ENCODE measurements at places on chromosomes 11 and 22.

- no peak for DNase-seq
Measured at GRCh38 chr11:36147491-36147890, 141.7 kb downstream of the COMMD9 start.

DNA sequence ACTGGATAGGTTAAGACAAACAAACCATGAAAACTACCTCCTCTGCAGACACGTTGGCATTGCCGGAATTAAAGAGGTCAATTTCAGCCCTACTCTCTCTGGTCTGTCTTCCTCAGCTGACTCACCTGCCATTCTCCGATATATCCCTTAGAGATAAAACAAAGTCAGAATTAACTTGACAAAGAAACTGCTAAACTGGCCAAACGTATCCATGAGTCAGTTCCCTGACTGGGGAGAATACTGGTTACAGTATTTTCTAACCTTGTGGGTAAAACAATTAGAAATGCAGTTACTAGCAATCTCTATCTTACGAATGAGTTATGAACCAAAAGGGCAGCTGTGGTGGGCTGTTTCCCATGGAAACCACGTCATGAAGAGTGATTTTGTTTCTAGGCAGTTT lies 96.2 kb downstream of the RDX start:
- DNase-seq, result no peak

DNA sequence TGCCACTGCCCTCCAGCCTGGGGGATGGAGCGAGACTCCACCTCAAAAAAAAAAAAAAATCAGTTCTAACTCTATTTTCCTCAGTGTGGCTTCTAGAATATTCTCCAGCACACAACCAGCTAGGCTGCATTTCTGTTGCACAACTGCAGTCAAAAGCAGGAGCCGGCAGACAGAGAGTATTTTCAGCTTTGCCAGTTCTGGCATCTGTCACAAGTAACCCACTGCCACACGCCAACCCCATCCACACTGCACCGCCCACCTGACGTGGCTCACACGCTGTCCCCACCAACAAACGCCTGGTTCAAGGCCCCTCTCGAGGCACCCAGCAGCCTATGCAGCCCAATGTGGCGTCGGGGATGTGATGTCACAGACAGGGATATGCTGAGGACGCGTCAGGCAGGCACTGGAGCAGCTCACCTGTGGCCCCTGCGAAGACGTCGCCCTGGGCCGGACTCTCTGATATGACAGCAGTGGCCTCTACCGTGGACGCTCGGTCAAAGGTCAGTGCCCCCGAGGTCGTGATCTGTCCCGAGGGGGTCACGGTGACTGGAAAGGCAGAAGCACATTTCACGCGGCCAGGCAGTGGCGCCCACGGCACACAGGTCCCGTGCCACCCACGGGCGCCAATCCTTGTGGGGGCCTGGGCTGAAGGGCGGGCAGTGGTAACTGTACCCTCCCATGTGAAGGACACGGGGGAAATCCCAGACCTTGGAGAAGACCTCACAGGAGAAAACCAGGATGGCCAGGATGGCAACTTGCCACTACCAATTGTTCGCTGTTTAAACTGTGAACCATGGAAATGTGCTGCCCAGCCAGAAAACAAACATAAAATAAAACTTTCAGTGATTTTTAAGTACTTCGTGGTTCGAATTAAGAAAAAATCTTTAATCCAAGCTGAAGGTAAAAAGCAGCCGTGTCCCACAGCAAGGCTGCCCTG lies 15.5 kb downstream of the DEAF1 start:
- DNase-seq, result no peak

- no peak for DNase-seq
Measured at GRCh38 chr11:67647471-67647870, 3.1 kb downstream of the ACY3 start.

DNA sequence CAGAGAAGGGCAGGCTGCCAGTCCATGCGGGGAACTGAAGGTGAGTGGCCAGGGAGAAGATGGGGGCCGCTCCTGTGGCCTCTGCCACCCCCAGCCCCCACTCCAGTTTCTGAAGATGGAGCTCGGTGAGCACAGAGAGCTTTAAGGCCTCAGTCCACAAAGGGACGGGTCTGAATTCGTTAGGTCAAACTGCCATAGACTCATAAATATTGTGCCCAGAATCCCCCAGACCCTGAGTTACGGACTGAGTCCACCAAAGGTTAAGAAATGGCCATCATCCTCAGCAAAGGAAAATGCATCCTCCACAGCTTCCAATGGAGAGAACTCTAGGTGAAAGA lies 344.2 kb downstream of the BUD13 start:
- DNase-seq, result no peak

DNA sequence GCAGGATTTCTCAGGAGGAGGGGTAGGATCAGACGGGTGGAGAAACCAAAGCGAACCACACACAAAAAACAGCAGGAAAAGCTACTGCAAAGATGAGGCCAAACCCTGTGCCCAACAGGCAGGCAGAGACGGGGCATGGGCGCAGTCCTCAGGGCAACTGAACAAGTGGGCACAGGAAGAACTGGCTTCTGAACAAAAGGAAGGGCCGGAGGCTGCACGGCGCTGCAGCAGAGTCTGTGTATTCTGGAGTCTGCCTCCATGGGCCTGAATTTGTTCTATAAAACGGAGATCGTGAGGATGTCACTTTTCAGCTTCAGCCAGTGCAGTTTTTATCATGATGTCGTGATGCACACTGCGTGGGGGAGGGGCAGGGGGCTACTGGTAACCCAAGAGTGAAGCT lies 1026.0 kb downstream of the TBC1D22A start:
- no peak for DNase-seq

- no peak for DNase-seq
Measured at GRCh38 chr22:28962042-28962554, 78.7 kb downstream of the ZNRF3 start.

GRCh38 chr11:82118946-82119345 lies 614.7 kb downstream of the FAM181B start:
- DNase-seq, result no peak

DNA sequence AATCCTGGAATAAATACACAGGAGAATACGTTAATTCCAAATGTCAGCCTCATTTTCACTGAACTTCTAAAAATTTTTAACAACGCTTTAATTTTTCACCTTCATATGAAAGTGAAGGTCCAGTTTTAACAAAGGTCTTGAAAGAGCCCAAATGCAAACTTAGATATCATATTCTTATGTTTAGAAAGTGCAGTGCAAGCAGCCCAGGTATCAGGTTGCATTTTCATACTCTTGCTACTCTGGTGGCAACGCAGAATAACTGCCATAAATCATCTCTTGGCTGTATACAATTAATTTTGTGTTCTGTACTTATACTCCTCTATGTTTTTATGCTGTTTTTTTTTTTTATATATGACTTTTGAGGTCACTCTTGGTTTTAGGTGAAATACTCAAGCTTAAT lies 496.7 kb upstream of the ARHGAP42 start:
- no peak for DNase-seq

GRCh38 chr11:131884461-131885073 lies 514.2 kb downstream of the NTM start:
- DNase-seq, result no peak

- DNase-seq, result no peak
Measured at GRCh38 chr11:108597736-108598355, 4.3 kb upstream of the EXPH5 start.

DNA sequence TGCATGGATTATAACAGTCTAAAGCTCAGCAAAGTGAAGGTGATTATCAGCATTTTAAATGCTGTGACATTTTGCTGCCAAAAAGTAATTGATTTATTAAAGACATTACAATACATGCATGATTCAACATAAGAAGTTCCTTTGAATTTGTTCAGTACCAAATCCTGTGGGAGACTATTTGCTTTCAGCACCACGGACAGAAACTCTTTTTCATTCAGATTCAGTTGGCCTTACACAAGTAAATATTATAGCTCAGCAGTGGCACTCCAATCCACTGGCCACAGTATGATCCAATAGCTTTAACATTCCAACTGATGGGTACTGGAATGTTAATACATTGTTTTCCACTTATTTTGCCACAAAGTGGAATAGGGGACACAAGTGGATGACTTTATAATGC lies 806.7 kb downstream of the NTM start:
- DNase-seq, result no peak

GRCh38 chr22:12601870-12602779 lies 2925.9 kb upstream of the OR11H1 start:
- DNase-seq, result no peak

DNA sequence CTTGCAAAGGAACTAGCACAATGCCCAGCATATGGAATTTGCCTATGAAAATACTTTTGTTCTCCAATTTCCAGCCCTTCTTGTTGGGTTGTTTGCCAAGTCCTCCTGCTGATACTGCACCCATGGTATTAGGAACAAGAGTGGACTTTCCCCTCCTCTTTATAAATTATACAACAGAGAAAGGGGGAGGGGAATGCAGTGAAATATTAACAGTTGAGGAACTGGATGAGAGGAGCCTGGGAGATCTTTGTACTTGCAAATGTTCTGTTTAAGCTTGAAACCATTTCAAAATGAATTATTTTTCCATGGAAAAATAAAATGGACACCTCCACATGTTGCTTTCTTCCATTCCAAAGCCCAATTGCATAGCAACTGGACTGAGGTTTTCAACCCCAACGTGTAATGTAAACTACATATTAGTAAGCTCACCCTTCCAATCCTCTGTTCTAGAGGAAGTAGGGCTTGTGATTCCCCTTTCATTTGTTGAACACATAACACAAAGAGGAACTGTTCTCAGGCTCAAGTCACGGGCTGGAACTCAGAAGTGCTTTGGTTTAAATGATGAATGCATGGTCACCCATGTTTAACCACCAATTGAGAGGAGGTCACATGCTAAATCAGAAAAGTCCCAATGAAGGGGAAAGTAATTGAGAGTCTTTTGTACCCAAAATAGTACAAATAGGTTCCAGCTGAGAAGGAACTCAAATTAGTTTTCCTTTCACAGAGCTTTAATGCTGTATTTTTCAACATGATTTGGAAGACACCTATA lies 66.2 kb upstream of the ZC3H12C start:
- DNase-seq, result peak; percentile 3

GRCh38 chr11:75371949-75372876 lies 20.8 kb upstream of the ARRB1 start:
- no peak for DNase-seq

DNA sequence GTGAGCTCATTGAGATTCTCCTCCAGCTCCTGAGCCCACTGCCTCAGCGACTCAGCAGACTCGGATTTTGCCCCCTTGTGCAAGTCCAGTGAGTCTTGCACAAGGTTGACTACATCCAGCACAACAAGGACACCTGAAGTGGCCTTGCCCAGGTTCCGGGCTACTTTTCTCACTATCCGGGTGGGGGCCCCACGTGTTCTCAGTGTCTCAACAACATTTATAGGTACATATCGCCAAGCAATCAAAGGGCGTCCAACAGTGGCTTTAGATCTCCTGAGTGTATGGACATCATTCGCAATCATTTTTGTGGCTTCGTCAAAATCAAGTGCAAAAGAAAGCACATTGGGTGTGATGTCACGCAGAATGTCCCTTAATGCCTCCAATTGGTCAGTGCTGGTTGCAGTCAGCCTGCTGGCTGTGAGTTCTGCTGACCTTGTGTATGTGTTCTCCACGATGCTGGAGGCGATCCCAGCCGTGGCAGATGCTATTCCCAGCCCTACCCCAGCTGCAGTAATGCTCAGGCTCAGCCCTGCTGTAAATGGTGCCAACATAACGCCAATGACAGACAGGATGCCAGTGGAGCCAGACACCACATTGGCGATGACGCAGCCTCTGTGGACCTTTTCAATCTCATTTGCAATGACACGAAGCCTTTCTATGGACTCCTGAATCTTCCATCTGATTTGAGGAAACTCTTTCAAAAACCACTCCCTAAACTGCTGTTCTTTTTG lies 10.3 kb downstream of the APOL4 start:
- no peak for DNase-seq

DNA sequence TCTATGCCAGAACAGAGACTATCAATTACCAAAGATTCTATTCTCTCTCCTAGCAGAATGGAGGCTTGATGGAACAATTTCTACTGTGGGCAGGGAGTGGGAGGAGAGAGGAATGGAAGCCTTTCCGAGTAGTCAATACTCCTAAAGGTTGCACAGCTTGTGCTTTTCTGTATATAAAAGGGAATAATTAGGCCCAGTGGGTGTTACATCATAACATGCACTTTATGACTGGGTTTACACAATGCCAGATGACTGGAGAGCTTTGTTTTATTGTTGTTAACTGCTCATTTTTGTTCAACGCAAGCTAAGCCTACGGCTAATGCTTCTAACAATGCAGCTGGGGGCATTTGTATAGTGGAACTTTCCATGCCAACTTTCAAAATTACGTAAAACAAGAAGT lies 2237.9 kb upstream of the RAG2 start:
- no peak for DNase-seq

- DNase-seq, result no peak
Measured at GRCh38 chr11:31480930-31481329, 28.5 kb downstream of the IMMP1L start.

- DNase-seq, result no peak
Measured at GRCh38 chr11:30244265-30244664, 13.5 kb downstream of the FSHB start.

GRCh38 chr11:67416416-67417335 lies 1.2 kb downstream of the CARNS1 start:
- DNase-seq, result no peak

DNA sequence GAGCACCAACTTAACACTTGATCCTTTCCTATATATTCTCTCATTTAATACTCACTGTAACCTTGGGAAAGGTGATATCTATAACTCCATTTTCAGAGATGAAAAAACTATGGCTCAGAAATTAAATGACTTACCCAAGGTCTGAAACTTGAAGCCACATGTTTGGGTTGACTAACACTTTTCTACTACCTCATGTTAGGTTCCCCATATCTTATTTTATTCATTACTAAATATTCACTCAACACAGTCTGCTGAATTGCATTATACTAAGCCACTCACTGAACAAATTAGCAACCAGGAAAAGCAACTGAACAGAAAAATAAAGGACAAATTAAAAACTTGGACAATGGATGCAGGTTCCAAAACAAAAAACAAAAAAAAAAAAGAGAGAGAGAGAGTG lies 59.9 kb downstream of the FAM168A start:
- no peak for DNase-seq

DNA sequence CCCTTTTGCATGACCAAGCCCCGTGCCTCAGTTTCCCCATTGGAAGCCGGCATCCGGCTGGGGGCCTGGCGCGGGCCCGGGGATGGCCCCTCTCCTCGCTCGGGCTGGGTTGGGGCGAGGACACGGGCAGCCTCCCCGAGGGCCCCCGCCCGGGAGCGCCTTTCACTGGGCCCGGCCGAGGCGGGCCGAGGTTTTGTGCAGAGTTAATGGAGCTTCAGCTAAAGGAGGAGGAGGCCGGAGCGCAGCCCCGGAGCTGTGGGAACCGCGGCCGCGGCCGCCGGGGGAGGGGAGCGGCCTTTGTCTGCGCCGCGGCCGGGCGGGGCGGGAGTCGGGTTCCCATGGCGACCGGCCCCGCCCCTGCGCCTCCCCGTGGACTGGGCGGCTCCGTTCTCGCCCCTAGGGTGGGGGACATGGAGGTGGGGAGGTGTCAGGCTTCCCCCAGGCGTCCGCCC lies 1.4 kb upstream of the MAPK11 start:
- DNase-seq, result peak; percentile 73

GRCh38 chr11:81237139-81237538 lies 1496.5 kb downstream of the FAM181B start:
- peak; percentile 13 for DNase-seq

DNA sequence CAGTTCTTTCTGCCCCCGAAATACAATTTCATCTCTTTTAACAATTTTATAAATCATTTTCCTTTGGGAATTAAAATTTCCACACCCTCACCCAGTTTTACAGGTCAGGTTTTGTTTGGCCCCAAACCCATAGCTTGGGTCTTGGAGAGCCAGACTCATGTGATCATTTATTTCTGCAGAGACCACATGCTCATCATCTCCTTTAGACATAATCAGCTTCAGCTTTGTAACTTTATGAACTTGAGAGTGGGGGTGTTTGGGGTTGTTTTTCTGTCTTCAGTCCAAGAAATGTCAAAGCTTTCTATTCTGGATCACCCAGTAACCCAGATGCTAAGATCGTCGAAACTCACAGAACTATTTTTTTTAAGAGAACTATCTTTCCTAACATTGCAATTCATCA lies 70.9 kb downstream of the DBX1 start:
- no peak for DNase-seq
